Lung microvascular endothelial cell (primary cell): ENCODE measurements at places on chromosomes 12 and 14.

DNA sequence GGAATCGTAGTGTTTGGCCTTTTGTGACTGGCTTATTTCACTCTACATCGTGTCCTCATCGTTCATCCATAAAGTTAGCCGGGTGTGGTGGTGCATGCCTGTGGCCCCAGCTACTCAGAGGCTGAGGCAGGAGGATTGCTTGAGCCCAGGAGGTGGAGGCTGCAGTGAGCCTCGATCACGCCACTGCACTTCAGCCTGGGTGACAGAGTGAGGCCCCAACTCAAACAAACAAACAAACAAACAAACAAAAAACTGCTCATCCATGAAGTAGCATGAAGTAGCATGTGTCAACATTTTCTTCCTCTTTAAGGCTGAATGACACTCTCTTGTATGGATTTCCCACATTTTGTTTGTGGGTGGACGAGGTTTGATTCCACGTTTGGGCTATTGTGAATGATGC, 44.0 kb upstream of the MEG3 start:
- DNase-seq: no peak

DNA sequence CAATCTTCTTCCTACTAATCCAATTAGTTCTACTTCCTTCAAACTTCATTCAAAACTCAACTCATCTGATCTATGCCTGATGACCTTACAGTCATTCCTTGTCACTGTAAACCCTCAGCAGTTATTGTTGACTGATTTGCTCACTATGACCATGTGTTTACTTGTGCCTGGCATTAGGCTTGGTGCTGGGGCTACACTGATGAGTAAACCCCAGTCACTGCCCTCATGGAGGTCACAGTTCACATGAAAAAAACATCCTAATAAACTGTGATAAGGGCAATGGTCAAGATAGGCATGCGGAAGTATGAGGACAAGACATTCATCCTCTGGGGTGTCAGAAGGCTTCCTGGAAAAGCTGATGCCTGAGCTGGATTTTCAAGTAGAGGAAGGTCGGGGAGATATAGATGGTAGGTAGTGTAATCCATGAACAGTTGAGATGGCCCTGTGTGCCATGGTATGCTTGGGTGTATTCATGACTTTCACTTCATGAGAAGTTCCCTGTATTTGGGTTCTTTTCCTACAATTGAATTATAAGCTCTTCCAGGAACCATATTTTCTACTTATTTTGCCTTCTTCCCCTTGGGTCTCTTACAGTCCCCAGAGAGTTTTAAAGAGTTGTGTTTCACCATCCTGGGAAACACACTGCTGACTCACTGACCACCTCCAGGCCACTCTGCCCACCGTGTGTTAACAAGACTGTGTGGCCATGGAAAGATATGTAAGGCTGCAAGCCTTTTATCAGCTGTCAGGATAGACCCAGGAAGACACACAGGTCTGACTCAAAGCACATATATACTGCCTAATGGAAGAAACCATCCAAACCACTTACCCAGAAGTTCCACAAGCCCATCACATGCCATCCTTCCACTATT, 38.7 kb upstream of the DUSP6 start:
- DNase-seq: peak; percentile 59

DNA sequence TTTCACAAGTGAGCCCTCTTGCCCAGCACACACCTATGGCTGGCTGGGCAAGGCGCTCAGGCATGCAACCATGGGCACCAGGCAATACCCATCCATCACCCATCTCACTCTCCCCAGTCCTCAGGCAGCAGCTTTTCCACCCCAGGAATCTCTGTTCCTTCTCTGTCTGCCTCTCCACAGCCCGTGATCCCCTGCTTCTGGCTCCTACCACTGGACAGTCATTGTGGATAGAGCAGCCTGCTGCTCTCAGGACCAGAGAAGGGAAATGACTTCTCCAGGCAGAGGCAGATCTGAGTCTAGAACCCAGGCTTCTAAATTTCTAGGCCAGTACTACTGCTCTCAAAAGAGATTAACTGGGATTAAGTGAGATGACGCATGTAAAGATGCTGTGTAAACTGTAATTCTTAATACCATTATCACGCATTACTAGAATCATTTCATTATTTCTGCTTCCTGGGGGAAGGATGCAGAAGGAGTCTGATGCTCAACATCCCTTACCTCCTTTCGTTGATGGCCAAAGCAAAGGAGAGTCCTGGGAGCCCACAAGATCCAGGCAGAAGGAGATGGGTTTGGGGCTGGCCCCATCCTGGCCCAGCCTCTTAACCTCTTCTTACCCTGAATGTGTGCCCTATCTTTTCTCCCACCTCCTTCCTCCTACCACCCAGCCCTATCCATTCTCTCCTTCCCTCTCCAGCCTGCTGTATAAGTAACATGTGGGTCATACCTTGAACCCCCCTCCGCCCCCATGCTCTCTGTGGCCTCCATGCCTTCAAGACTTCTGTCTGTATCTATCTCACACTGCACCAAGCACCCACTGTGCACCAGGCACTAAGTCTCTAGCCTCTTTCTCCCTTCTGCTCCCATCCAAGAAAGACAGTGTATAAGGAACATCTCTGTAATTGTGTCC, 4.8 kb upstream of the AQP5 start:
- DNase-seq: no peak

DNA sequence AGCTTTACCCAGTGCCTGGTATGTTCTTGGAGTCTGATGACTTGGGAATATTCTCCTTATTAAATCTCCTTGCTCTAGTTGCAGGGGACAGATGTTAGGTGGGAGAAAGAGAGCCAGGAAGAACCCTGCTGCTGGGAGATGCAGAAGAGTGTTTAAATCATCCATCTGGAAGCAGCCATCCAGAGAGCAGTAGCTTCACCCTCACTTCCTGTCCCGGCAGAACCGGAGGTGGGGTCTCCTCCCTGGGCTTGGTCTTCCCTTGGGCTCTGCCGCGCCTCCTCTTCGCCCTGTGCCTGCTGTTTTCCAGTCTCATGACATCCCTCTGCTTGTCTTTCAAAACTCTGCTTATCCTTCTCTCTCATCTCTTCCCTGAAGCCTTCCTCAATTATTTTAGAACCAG, 15.5 kb downstream of the B4GALNT3 start:
- DNase-seq: no peak

DNA sequence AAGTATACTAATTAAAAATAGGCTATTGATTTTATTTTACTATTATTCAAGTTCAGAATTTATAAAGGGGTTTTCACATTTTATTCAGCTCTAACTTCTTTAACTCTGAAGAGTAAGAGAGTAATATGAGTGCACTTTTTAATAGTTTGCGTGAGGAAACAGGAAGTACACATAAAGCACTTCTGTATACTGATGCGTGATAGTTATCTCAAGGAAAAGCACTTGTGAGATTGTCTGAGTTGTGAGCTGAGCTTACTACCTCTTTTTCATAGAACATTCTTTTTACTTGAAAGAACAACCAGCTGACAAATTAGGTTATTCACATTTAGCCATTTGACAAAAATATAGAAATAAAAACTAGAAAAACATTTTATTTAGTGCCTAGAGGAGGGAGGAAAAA, 1.9 kb downstream of the RAD51AP1 start:
- no peak for DNase-seq
